AG20443 (cell line): ENCODE measurements at places on chromosomes 2 and 18.

GRCh38 chr2:42371611-42372473 lies 10.8 kb upstream of the COX7A2L start:
- DNase-seq: peak; percentile 22

DNA sequence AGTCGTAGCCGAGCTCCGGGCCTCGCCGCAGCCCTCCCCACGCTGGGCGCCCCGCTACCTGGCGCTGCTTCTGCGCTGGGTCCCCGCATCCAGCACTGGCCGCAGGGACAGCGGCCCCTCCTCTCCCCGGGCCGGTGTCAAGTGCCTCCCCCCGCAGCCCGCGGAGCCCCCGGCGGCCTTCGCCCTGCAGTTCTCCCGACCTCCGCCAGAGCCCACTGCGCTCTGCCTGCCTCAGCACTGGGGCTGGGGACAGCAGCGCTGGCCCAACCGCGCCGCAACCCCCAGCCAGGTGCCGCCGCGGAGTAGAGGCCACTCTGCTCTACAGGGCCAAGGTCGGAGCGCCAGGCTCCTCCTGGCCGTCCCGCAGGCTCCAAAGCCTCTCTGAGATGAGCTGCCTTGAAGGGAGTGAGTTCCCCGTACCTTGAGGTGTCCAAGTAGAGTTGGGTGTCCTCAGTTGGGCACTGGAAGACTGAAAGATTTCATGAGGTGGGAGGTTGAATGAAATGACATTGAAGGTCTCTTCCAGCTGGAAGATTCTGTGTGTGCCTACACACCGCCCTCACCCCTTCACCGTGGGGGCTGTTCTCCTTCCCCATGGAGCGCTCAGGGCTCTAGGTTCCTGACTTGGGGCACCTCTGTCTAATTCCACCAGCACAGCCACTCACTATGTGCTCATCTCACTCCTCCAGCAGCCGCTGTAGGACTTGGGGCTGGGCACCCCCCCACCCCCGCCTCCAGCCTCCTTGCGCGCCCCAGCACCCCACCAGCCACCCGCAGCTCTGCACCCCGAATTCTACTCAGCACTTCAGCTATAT lies 854 bp upstream of the DNMT3A start:
- peak; percentile 94 for DNase-seq

DNA sequence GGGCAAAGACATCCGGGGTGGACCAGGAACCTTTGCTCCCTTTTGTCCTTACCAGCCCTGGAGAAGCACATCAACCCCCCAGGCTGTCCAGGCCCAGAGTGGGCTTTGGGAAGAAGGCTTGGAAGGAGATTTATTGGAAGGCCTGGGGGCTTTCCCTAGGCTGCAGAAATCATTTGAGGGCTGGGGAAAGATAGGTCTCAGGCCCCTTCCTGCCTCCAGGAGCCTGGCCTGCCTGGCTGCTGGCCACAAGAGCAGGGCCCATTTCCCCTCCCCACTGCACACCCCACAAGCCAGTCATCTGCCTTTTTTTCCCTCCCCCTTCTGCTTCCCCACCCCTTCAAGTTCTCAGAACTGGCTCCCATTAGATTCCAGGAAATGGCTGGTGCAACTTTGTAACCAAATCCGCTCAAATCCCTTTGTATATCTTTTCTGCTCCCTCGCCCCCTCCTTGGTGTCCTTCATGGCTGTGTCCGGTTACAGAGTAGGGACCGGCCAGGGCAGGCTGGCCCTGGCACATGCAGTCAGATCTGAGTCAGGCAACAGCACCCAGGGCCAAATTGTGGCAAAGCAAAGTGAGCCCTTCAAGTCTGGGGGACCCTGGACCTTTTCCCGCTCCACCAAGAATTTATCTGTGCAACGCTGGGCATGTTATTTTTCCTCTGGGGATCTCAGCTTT lies 20.8 kb upstream of the TNP1 start:
- DNase-seq: no peak

DNA sequence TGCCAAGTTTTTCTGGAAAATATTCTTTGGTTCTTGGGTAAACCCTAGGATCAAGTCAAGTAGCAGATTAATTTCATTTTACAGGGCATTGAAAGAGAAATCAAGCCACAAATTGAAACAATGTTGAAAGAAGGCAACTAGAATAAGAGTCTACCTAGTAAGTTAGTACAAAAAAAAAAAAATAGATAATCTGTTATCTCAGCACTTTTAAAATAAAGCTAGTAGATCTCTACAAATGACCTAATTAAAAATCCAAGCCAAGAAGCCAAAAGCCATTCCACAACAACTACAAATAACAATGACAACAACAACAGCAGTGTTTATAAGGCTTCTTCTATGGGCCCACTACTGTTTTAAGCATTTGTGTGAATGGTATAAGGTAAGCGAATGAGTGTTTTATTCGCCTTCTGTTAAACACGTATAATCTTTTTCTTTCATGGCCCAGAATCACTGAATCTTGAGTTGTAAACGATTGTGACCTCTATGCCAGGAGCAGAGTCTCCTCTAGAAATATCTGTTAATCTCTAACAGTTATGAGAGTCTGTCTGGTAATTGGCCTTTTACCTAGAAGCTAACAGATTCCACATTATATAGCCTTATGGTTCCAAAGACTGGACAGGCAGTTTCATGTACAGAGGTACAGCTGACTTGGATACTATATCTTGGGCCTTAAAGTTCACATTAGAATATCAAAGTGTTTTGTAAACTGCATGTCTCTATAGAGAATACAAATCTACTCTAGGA lies 28.6 kb upstream of the CUL3 start:
- no peak for DNase-seq

DNA sequence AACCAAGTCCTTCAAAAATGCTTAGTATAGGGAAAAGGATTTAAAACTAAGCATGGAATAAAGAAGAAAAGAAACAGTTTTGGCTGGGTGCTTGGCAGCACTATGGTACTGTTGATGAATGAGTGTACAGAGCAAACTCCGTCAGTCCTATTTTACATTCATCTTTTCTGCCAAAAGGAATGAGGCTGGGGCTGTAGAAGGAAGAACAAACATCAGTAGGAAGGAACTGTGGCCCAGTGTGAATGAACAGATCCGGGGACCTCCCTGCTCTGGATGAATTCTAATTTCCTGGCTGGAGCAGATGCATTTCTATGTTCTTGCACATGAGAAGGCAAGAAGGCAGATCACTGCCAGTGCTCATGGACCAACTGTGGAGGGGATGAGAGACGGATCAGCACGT lies 474.0 kb upstream of the MEIS1 start:
- no peak for DNase-seq

DNA sequence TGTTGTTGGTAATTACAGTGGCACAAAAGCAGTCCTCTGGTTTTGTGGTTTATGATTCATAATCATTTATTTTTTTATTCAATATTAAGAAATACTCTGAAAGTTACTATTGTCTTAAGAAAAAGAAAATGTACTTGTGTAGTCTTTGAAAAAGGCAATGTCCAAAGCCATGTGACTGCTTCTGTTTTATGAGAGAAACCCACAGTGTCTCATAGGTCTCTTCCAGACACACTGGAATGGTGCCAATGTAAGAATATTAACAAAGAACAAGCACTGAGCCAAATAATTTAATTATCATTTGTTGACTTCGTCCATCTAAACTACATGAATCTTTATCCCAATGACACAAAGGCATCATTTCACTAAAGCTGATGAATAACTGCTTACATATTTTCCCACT lies 62.5 kb downstream of the RPRM start:
- DNase-seq: no peak

DNA sequence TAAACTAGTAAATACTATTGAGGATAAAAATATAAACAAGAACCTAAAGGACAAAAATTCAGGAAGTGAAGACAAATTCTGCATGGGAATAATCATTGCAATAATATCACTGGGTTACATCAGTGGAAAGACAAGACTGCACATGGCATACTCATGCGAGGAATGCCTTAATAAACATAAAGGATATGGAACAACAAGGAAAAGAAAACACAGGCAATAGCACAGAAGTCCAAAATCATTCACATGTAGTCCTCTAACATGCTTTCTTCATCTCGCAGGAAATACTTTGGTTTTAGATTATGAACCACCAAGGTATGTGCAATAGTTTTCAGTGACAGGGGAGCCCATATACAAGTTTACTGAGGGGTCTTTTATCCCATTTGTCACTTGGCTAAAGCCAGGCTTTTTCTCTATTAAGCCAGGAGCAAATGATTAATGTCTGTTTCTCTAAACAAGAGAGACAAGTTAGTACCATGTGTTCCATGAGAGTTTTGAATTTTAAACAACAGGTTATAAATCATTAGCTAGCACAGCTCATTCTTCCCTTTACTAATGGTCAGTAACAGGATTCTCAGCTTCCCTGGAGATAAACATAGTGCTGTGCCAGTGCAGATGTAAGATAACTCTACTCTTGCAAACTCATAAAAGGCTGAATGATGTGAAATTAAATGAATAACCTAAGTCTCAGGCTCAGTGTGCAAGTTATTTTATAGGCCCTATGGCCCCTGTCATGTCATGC lies 353.6 kb upstream of the FSIP2 start:
- no peak for DNase-seq

GRCh38 chr2:45134726-45135125 lies 125.5 kb upstream of the SIX2 start:
- peak; percentile 33 for DNase-seq

DNA sequence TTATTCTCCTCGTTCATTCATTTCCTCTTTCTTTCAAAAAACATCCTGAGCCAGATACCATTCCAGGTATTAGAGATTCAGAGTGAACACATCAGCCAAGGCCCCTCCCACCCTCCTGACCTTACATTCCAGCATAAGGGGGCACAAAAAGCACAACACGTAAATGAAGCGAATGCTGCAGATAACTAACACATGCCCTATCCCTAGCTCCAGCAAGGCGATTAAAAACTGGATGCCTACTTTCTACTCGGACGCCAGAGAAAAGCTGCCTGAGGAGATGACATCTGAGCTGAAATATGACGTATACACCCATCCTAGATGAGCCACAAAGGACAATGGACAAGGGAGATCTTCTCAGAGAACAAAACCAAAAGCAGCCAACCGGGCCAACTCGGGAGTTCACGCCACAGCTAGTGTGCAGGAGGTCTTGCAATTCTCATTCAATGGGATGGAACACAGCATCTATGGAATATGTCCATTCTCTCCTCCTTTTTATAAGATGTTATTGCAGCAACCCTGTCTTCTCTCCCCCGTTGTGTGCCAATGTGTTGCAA lies 33.5 kb downstream of the FEZ2 start:
- DNase-seq: no peak

GRCh38 chr2:160565099-160565845 lies 71.7 kb upstream of the RBMS1 start:
- DNase-seq: no peak

DNA sequence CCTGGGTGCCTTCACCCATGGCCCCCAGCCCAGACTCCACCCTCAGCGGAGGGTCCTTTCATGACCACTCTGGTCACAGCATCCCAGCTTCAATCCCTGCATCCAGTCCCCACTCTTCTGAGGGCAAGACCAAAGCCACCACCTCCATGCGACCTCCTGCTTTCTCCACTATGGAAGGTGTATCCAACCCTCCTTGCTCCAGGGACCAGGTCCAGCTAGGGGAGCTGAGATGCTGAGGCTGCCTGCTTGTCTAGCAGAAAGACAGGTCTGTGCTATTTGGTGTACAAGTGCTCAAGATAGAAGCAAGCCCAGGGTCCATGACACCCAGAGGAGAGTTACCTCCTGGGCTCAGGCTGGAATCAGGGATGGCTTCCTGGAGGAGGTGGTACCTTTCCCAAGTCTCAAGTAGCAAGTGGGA lies 73.8 kb upstream of the RAB6C start:
- no peak for DNase-seq

DNA sequence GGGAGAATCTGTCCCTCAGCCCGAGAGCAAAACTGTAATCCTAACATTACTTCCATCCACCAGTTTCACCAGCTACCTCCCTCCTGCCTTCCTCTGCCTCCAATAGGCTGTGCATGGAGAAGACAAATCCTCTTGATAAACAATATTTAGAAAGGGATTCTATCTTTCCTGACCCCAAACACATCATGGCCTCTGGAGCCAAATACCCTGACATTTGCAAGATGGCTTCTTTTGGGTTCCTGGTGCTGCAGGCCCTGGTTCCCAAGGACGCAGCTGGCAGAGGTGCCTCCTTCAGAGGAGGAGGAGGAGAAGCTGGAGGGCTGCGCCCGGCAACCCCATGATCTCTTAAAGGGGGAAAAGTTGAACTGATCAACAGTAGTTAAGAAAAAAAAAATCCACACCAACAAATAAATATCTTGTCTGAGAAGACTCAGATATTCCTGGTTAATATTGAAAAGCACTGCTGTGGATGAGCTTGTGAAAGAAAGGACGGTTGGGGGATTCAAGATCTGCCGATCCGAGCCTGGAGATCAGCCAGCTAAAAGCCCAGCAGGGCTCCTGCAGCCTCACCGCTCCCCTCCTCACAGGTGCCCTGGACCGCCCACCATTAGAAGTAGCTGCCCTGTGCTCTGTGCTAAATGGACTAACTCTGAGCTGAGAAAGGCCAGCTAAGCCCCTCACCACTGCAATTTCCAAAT lies 116.8 kb downstream of the MSH2 start:
- no peak for DNase-seq

GRCh38 chr2:3147651-3148530 lies 229.7 kb downstream of the EIPR1 start:
- no peak for DNase-seq

GRCh38 chr18:40133253-40133652 lies 1821.8 kb upstream of the PIK3C3 start:
- no peak for DNase-seq

GRCh38 chr2:177262958-177263450 lies 1.5 kb downstream of the NFE2L2 start:
- DNase-seq: no peak

DNA sequence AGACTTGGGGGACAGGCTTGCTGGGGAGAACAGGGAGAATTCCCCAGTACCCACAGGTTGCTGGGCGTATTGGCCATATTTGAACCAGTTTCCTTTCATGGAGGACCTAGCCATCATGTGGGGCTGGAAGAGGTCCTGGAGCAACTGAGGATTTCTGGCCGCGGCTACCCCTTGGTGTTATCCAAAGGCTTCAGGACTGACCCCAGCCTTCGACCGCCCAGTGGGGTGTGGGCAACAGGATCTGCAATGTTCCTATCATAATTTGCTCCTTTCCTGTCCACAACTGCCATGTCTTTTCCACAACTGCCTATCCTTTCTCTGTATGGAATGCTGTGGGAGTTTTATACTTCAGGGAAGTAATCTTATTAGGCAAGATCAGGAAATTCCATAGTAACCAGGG lies 1053.6 kb upstream of the SLC39A10 start:
- no peak for DNase-seq

GRCh38 chr18:45139478-45139877 lies 458.8 kb downstream of the SETBP1 start:
- DNase-seq: no peak

GRCh38 chr2:8606226-8606625 lies 75.6 kb upstream of the ID2 start:
- DNase-seq: no peak
